Hair follicular keratinocyte (primary cell): ENCODE measurements at places on chromosomes 6 and 20. TPM values are rescaled to one million over a fixed set of nuclear protein-coding genes. Genes with fewer than 3 reads are reported as not detected.

Gene MOG
- total RNA-seq = not detected in 2 replicates

Gene RXRB
- total RNA-seq = 13.4 and 15.6 TPM in 2 replicates

Gene ME1
- 24.3 and 29.8 TPM in 2 replicates for total RNA-seq

Gene HSPA12B
- not detected in 2 replicates for total RNA-seq

Gene PACRG
- 2.3 TPM in 1 of 2 replicates, not detected in the other for total RNA-seq

Gene C6orf141
- total RNA-seq = 21.5 and 23.2 TPM in 2 replicates

Gene KHDC1
- total RNA-seq = 2.0 and 2.2 TPM in 2 replicates

Gene ADGRG6
- total RNA-seq = 17.7 and 19.3 TPM in 2 replicates

Gene CFAP206
- total RNA-seq = not detected in 2 replicates

Gene GJA1
- total RNA-seq = 78.1 and 103 TPM in 2 replicates

Gene EYA4
- total RNA-seq = not detected in 2 replicates

Gene FBXL4
- total RNA-seq = 9.7 and 15.5 TPM in 2 replicates

Gene TAGAP
- not detected in 2 replicates for total RNA-seq

Gene ALDH5A1
- under 0.01 and 0.62 TPM in 2 replicates for total RNA-seq

Gene TOX2
- 0.76 and 2.3 TPM in 2 replicates for total RNA-seq

Gene SLC4A11
- total RNA-seq = 3.6 and 6.8 TPM in 2 replicates

Gene GHRH
- not detected in 2 replicates for total RNA-seq

Gene PPIL1
- 46.6 and 59.0 TPM in 2 replicates for total RNA-seq

Gene SDCBP2
- total RNA-seq = 3.9 and 11.3 TPM in 2 replicates

Gene F13A1
- total RNA-seq = not detected in 2 replicates

Gene BTN1A1
- not detected in 2 replicates for total RNA-seq

Gene NFS1
- total RNA-seq = 36.0 and 37.1 TPM in 2 replicates

Gene MMP24OS
- total RNA-seq = 16.9 and 20.5 TPM in 2 replicates

Gene ARG1
- total RNA-seq = not detected in 2 replicates

Gene SMIM26
- total RNA-seq = 114 and 133 TPM in 2 replicates

Gene JPH2
- total RNA-seq = 1.3 and 3.3 TPM in 2 replicates

Gene TTK
- total RNA-seq = 25.9 and 28.8 TPM in 2 replicates

Gene GMNN
- total RNA-seq = 21.7 and 43.6 TPM in 2 replicates

Gene PREX1
- 0.08 and 0.76 TPM in 2 replicates for total RNA-seq

Gene DSTN
- total RNA-seq = 316 and 336 TPM in 2 replicates

Gene OR2B6
- total RNA-seq = not detected in 2 replicates

Gene MAD2L1BP
- 26.0 and 33.0 TPM in 2 replicates for total RNA-seq

Gene FGD2
- 0.23 TPM in 1 of 2 replicates, not detected in the other for total RNA-seq

Gene HTR1E
- total RNA-seq = not detected in 2 replicates

Gene NT5DC1
- total RNA-seq = 11.7 and 23.4 TPM in 2 replicates

Gene STXBP5
- 14.0 and 22.7 TPM in 2 replicates for total RNA-seq

Gene NPBWR2
- total RNA-seq = not detected in 2 replicates

Gene BLCAP
- 69.2 and 79.7 TPM in 2 replicates for total RNA-seq

Gene DEFB124
- not detected in 2 replicates for total RNA-seq

Gene SNAI1
- total RNA-seq = 0.04 TPM in 1 of 2 replicates, not detected in the other

Gene OVOL2
- 7.4 and 14.6 TPM in 2 replicates for total RNA-seq

Gene PLA2G7
- 0.04 and 0.78 TPM in 2 replicates for total RNA-seq

Gene DPPA5
- not detected in 2 replicates for total RNA-seq

Gene HRH3
- not detected in 2 replicates for total RNA-seq

Gene CTCFL
- total RNA-seq = not detected in 2 replicates

Gene MEP1A
- total RNA-seq = 0.11 TPM in 1 of 2 replicates, not detected in the other

Gene POU5F1
- total RNA-seq = 1.1 and 1.2 TPM in 2 replicates

Gene OR12D3
- total RNA-seq = not detected in 2 replicates

Gene GRIK2
- not detected in 2 replicates for total RNA-seq

Gene CLIC5
- not detected in 2 replicates for total RNA-seq

Gene PAK1IP1
- total RNA-seq = 19.4 and 27.5 TPM in 2 replicates

Gene TFAP2A
- 28.4 and 29.2 TPM in 2 replicates for total RNA-seq

Gene B3GALT4
- 2.2 and 4.5 TPM in 2 replicates for total RNA-seq

Gene PBOV1
- not detected in 2 replicates for total RNA-seq

Gene TRIM40
- not detected in 2 replicates for total RNA-seq

Gene DEFB126
- total RNA-seq = not detected in 2 replicates

Gene FOXA2
- 6.2 and 6.7 TPM in 2 replicates for total RNA-seq

Gene C6orf52
- total RNA-seq = 1.0 and 3.1 TPM in 2 replicates

Gene OPRL1
- total RNA-seq = 0.30 and 0.55 TPM in 2 replicates
